ENCODE measurements at places on chromosomes 2 and 18.

- no peak for DNase-seq
These were observed 122.6 kb downstream of the SMAD7 start for GRCh38 chr18:48828194-48828545.

- no peak for DNase-seq
These were observed 177.1 kb upstream of the HAAO start for GRCh38 chr2:42969231-42970150.

- no peak for DNase-seq
These were observed 1247.0 kb upstream of the CHAC2 start for GRCh38 chr2:52520644-52521043.

- DNase-seq, result no peak
These were observed 742.6 kb upstream of the HS6ST1 start for GRCh38 chr2:129061069-129061768.

DNA sequence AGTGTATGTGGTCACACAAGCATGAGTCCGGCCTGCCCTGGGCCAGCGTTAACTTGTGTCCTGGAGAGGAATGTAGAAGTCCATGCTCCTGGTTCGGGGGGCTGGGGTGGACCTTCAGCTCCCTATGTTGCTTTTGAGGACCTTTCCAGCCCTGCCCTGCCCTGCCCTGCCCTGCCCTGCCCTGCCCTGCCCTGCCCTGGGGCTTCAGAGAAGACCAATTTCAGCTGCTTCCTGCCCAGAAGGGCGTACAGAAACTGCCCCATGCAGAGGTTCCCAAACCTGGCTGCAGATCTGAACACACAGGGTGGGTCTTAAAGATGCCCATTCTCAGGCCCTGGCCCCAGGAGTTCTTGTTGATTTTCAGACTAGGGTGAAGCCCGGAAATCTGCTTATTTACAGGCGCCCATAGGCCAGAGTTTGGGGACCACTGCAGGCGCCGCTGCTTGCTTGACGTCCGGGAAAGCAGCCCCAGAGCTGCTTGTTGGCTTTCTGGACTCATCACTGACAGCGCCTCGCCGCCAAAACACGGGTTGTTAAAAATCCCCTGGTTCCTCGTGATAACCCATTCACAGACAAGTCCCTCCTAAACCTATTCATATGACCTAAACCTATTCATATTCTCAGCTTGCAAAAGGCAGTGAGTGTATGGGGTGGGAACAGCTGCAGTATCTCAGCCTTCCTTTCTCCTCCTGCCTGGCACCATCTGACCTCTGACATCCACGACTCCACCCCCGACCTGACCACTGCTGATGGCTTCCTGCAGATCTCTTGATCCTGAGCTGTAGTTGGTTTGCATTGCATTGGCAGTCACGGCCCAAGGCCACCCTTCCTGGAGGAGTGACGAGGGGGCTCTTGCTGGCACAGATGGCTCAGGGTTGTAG lies 198.3 kb downstream of the GLI2 start:
- DNase-seq, result no peak

DNA sequence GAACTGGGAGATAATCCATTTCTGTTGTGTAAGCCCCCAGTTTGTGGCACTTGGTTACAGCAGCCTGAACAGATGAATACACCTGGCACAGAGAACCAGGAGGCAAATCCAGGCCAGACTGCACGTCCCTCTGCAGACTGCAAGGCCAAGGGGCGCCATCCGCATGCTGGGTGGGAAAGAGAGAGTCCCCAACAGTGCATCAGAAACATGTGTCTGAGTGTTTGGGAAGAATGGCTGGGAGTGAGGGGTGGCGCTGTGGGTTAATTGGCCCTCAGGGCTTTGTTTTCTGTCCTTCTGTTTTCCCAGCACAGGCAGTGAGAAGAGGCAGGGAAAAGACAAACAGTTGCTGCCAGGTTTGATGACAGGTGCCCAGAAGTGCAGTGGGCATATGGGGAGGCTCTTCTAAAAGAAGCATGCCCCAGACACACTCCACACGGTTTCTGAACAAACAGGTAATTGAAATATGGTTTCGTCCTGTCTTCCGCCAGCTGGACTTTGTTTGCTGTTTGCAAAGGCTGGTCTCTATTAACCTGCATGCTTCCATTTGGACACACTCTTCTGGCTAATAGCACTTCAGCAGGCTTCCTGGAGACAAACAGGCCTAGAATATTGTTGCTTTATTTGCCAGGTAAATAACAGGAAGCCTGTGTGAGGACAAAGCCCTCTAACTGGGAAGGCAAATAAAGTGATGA lies 43.4 kb upstream of the SEC11C start:
- DNase-seq, result peak; percentile 99

- no peak for DNase-seq
These were observed 72.7 kb downstream of the MARCHF4 start for GRCh38 chr2:216299588-216299987.

DNA sequence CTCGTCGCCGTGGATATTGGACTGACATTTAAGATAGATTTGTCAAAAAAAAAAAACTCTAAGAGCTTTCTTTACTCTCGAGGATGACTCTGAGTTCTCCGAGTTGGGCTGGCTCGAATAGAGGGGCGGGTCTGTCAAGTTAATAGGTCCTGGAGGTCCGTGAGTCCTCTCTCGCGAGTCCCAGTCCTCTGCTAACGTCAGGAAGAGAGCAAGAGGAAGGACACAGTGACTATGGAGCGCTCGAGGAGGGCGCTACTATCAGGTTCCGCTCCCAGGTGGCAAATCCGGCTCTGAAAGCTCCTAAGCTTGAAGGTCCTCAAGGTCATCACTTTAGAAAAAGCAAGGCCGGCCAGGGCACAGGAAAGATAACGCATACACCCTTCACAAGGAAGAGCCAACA lies 404 bp upstream of the AKAIN1 start:
- no peak for DNase-seq

- DNase-seq, result no peak
These were observed 1.1 kb downstream of the AFTPH start for GRCh38 chr2:64525317-64525613.

- no peak for DNase-seq
These were observed 79.1 kb upstream of the ZFP36L2 start for GRCh38 chr2:43305517-43305916.

GRCh38 chr2:79041032-79041448 lies 15.5 kb downstream of the REG3G start:
- no peak for DNase-seq

- DNase-seq, result no peak
These were observed 497.8 kb upstream of the MYT1L start for GRCh38 chr2:2828774-2829368.

- DNase-seq, result no peak
These were observed 30.8 kb downstream of the SH3YL1 start for GRCh38 chr2:233030-233429.

- no peak for DNase-seq
These were observed 88.5 kb upstream of the TACR1 start for GRCh38 chr2:75287624-75288316.

DNA sequence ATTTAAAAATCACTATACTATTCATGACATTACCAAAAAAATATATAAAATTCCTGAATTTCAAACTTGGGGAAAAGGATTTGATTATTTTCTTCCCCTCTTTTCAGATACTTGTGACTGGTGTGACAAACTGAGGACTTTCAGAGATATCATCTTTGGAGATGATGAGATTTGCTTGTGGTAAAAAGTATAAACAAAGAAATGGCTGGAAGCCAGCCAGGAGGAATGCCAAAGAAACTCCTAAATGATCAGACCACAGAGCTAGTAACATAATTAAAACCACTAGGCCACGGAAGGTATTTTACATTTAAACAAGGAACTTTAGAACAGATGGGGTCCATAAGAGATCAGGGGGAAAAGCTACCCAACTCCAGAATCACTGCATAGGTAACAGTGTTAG lies 58.7 kb downstream of the PIGN start:
- DNase-seq, result no peak

DNA sequence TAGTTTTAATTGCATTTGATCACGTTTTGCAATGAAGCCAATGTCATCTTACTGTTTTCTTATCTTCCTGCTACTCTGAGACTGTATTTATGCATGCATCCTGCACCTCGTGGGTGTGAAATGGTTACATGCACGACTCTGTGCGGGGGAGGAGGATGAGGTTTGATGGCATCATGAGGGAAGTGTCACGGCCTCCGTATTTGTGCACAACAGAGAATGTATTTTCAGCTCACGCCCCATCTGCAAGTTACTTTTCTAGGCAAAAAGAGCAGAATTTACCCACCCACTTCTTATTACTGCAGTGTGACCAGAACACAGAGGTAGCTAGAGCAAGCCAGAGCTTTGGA lies 145.1 kb downstream of the TDRD15 start:
- DNase-seq, result no peak

- DNase-seq, result no peak
These were observed 401.6 kb downstream of the EPHA4 start for GRCh38 chr2:221170548-221170947.

- no peak for DNase-seq
These were observed 240.6 kb downstream of the SOX11 start for GRCh38 chr2:5932556-5933469.

- DNase-seq, result no peak
These were observed 258.9 kb downstream of the RDH14 start for GRCh38 chr2:18301421-18302139.

DNA sequence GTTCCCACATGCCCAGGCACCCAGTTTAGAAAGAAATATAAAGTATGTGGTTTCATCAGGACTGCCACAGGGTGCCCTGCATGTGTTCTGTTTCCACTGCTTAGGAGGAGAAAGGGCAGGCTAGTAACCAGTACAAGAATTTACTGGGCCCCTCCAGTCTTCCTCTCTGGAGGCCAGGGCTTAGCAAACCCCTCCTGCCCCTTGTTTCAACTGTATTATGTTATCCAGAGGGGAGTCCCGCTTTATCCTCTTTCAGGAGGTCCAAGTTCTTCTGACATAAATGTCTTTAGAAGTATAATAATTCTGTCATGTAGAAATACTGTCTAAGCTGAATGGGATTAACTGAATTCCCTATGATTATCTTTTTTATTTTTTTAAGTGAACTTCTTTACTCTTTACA lies 132.1 kb downstream of the WDSUB1 start:
- no peak for DNase-seq

DNA sequence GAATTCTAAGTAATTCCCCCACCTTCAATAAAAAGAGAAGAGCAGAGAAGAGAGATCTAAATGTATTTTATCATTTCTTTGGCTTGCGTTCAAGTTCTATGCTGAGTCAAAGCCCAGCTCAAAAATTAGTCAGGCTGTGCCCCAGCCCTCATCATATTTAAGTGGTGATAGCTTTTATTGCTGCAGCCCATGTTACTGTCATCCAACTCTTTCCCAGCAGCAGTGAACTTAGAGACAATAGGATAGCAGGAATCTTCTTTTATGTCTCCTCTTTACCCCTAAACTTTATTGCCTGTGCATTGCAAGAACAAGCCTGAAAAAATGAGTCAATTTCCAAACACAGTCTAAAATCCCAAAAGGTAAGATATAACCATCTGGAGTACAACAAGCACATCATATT lies 1599.3 kb upstream of the PIK3C3 start:
- DNase-seq, result no peak
